ENCODE measurements at places on chromosomes 3 and 15.
A peak's percentile ranks its signal among the peaks of the same experiment; 100 is the strongest.

- DNase-seq: no peak
Observed at GRCh38 chr3:121803771-121804320, 31.0 kb downstream of the IQCB1 start.

GRCh38 chr15:91561371-91562100, 292.0 kb upstream of the SLCO3A1 start:
- DNase-seq: no peak

DNA sequence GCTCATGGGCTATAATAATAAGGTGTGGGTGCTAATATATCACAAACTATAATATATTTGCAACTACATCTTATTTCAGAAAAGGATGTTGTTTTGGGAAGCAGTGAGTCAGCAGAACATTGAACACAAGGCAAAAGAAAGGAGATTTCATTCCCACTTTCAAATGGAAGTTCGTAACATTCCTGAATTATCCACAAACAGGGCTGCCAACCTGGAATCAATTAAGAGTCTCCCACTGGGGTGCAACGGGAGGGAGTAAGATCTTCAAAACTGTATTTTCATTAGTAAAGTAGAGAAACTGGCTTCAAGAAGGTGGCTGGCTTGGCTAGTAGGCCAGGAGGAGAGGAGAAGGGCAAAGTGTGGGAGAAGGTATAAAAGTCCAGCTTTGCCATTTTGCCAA, 479.6 kb downstream of the CNTN3 start:
- no peak for DNase-seq

GRCh38 chr15:62624547-62625378, 417.8 kb upstream of the TPM1 start:
- no peak for DNase-seq

GRCh38 chr3:133881492-133881891, 14.2 kb downstream of the RAB6B start:
- DNase-seq: no peak

DNA sequence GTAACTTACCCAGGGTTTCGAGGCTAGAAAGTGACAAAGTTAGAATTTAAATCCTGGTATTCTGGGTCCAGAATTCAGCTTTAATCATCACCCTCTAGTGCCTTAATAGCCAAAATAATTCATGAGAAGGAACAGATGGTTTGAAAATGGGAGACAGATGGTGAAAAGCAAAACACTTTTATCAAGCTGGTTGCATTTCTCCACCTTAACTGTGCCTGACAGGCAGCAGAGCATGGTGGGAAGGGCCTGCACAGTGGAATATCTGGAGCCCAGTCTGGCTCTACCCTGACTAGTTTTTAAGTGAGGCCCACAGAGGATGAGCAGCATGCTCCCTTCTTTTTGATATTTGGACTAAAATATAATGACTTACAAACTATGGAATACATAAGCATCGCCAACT, 35.6 kb upstream of the RASGRP1 start:
- DNase-seq: no peak

GRCh38 chr3:73341272-73341935, 279.9 kb downstream of the EBLN2 start:
- no peak for DNase-seq

DNA sequence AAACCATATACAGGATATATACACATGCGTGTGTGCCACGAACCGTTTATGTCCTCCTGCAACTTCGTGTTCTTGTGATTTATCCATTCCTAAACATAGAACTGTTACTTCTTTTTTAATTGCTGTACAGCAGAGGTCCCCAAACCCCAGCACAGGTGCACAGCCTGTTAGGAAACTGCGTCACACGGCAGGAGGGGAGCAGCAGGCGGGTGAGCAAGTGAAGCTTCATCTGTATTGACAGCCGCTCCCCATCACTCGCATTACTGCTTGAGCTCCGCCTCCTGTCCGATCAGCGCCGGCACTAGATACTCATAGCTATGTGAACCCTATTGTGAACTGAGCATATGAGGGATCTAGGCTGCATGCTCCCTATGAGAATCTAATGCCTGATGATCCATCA, 34.9 kb upstream of the NRROS start:
- DNase-seq: peak; percentile 26

- DNase-seq: no peak
Observed at GRCh38 chr3:172629470-172629869, 81.4 kb downstream of the NCEH1 start.
